ENCODE measurements at places on chromosomes 6 and 20. TPM values are rescaled to one million over a fixed set of nuclear protein-coding genes. Genes with fewer than 3 reads are reported as not detected.
A peak's percentile ranks its signal among the peaks of the same experiment; 100 is the strongest.

Gene ASIP
- not detected for total RNA-seq

Gene BTN1A1
- total RNA-seq = not detected

Gene GLP1R
- not detected for total RNA-seq

Gene RAB32
- total RNA-seq = 34.1 TPM

Gene PHF20
- total RNA-seq = 14.8 TPM

Gene HLA-DQA1
- 0.56 TPM for total RNA-seq

Gene ULBP1
- total RNA-seq = not detected

DNA sequence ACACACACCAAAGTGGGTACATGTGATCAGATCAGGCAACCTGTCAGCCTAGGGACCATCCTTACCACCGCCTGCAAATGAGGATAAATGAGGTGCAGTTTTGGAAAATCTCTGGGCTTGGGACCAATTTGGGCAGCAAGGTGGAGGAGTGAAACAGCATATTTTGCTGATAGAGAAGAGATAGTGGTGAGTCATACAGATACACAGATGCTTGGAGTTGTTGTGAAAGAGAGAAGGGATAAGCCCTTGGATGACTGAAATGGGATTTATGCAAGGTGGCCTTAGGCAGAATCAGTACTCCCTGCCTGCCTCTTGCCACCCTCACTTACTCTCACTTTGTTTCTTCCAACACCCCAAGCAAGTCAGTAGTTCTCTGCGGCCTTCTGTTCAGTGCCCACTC is 34.7 kb downstream of the BMP2 start:
- no peak for DNase-seq

DNA sequence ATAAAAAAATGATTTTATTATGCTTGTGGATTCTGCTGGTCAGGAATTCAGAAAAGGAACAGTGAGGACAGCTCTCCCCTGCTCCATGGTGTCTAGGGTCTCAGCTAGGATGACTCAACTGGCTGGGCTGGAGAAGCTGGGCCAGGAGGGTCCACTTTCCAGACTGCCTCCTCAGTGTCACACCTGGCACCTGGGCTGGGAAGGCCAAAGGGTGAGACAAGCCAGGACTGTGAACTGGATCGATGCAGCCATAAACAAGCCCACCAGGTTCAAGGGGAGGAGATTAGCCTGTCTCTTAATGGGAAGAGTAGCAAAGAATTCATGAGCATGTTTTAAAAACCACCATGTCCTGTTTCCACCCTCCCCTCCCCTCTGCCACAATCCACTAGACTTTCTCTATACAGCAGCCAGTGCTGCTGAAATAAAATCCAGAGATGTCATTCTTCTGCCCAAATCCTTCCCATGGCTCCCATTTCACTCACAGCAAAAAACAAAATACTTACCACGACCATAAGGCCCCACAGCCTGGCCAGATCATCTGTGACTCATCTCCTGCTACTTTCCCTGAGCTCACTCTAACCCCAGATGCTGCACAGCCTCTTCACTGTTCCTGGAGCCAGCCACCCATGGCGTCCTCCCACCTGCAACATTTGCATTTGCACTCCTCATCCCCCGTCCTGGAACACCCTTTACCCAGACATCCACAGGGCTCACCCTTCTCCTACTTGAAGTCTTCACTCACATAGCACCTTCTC is 13.8 kb downstream of the SPTLC3 start:
- DNase-seq = no peak

- no peak for DNase-seq
Observed at GRCh38 chr20:54668271-54669039, 193.1 kb downstream of the DOK5 start.

DNA sequence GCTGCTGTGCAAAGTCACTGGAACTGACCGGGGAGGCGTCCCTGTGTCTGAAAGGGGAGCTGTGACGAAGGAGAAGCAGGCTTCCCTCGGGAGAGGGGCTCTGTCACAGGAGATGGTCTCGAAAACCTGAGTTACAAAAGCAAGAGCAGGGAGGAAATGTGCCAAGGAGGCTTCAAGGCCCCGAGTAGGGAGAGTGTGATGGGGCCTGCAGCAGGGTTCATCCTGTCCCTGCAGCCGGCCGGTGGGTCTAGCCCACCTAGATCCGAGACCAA is 16.7 kb downstream of the DYNLT1 start:
- DNase-seq = no peak

DNA sequence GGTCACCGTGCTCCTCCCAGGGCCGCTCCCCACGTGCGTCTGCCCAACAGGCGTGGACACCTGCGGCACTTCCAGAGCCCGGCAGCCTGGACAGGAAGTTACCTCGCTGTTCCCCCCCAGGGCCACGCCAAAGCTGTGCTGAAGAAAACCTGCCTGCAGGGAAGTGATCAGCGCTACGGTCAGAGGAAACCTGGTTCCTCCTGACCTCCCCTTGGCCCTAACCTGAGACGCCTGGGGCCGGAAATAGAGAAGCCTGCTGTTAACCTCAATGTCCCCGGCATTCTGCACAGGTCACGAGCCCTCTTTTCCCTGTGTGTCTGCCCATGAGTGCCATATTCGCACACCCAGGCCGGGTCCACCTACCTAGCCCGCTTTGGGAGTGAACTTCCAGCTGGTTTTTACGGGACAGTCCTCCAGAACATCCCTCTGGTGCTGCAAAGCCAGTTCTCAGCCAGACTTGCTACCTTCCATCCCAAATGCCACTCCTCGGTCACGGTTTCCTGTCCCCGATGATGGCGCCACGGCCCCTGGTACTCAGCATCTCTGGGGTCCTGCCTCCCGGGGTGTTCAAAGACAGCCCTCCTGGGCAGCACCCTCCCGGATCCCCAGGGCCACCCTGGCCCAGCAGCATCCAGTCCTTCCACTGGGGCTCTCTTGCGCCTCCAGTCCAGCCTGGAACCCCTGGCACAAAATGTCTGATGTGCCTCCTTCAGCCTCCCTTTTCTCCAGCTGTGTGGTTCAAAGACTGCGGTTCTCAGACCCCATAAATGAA is 12.0 kb upstream of the IRF4 start:
- peak; percentile 51 for DNase-seq

GRCh38 chr6:75135876-75136275 is 70.0 kb downstream of the COL12A1 start:
- no peak for DNase-seq

GRCh38 chr6:82862543-82862942 is 203.1 kb downstream of the UBE3D start:
- no peak for DNase-seq

GRCh38 chr20:33568378-33568777 is 78.5 kb downstream of the CBFA2T2 start:
- DNase-seq = no peak

DNA sequence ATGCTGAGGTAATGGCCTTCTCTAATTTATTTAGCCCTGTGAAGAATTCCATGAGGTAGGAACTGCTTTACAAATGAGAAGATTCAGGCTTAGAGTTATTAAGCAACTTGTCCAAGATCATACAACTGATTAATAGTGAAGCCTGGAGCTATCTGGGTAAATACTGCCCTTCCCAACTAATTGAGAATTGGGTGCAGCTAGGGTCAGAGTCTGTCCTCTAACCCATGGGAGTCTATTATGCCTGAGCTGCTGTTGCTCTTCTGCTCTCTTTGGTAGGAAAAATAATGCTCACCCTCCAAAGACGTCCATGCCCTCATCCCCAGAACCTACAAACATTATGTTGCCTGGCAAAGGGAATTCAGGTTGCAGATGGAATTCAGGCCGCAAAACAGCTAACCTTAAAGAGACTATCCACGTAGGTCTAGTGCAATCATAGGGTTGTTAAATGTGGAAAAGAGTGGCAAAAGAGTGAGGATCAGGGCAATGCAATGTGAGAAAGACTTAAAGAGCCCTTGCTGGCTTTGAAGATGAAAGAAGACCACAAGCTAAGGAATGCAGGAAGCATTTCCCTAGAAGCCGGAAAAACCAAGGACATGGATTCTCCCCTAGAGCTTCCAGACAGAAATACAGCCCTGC is 90.1 kb downstream of the SPTLC3 start:
- DNase-seq = no peak

DNA sequence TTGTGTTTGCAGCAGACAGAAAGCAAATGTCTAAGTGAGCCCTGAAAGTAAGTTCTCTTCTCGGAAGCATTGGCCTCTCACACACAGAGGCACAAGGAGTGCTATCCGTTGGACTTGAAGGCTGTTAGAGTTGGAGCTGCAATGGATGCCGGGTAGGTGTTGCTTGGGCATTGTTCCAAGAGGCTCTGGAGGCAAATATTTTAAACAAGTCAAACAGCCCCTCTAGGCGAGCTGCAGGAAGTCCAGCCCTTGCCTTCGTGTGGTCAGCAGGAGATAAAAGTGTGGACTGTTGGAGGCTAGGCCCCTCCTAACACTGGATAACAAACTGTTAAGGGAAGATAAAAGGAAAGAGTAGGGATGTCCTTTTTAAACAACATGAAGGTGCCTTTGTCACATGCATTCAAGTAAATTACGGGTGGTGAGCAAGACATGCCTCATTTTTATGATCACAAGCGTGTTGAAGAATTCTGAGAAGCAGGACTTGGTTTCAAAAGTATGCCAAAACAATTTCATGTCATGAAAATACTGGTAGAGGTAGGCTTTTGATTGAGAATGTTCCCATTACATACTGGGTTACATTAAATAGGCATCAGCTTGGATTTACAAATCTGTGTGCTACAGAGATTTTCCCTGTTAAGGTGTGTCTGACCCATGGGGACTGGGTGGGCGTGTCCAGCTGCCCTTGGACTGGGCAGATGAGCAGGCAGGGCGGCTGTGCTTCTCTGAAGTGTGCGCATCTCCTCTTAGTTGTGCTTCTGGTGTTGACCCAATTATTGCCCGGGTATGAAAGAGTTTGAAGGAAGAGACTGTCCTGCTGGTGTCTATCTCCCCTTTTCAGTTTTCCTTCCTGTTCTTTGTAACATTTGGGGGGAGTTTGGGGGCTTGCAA is 57.5 kb downstream of the RREB1 start:
- DNase-seq = no peak

DNA sequence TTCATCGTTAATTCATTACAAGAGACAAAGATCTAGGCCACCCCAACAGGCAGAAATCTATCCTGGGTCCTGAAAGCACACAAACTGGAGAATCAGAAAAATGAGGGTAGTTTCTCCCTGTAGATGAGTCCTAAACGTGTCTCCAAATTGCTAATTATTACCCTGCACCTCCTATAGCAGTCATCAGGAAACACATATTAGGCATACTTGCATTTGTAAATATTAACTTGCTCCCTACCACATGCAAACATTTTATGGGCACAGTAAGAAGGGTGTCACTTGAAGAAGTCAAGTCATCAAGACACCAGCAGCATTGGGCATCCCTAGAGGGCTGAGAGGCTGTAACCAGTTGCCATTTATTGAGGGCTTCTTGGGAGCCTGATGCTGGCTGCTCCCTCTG is 17.9 kb upstream of the SIRPB1 start:
- DNase-seq = no peak

DNA sequence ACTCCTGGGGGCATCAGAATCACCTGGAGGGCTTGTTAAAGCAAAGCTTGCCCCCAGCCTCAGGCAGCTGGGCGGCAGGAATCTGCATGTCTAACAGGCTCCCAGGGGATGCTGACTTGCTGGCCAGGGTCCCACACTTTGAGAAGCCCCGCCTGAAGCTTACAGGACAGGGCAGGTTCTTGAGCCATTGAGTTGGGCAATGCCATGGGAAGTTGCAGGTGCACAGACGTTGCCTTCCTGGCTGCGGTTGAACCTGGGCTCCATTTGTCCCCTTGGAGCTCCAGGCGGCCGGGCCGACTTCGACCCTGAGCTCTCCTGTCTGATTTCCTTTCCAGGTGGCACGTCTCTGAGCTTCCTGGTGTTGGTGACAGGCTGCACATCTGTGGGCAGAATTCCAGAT is 46.8 kb downstream of the SYNJ2 start:
- no peak for DNase-seq

GRCh38 chr20:48352628-48353027 is 475.2 kb downstream of the PREX1 start:
- DNase-seq = no peak

DNA sequence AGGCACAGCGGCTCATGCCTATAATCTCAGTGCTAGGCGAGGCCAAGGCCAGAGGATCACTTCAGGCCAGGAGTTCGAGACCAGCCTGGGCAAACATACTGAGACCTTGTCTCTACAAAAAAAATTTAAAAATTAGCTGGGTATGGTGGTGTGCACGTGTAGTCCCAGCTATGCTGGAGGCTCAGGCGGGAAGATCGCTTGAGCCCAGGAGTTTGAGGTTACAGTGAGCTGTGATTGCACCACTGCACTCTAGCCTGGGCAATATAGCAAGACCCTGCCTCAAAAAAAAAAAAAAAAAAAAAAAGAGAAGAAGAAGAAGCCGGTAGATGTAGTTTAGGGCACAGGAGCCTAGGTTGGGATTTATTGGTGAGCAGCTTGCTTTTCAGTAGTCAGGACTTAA is 20.7 kb downstream of the MTHFD1L start:
- DNase-seq = no peak

- no peak for DNase-seq
Observed at GRCh38 chr6:43278524-43279078, 19.5 kb upstream of the SLC22A7 start.

DNA sequence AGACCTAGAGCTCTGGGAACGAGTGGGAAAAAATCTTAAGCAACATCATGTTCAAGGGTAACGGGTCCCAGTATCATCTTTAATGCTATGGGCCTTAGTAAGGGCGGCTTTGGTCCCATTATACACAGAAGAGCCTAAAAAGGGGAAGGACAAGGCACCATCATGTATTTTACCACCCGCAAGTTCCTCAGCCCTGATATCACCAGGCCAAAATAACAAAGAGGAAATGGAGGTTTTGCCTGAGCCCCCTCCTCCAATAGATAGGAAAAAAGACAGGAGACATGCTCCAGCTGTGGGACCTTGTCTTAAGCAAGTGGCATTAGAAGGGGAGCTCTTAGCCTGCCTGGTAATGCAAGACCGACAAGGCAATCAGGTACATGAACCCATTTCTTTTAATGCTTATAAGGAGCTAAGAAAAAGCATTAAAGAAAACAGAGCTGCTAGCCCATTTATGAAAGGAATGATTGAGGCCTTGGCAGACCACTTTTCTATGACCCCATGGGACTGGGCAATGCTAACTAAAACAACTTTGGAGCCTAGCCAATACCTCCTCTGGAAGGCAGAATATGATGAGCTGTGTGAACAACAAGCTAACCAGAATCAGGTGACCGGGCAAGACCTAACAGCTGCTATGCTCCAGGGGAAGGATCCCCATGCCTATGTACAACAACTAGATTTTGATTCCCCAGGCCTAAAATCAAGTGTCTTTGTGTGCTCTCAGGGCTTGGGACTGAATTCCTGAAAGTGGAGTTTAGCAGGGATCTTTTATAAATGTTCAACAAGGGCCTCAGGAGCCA is 23.2 kb downstream of the HLA-DPA1 start:
- no peak for DNase-seq

DNA sequence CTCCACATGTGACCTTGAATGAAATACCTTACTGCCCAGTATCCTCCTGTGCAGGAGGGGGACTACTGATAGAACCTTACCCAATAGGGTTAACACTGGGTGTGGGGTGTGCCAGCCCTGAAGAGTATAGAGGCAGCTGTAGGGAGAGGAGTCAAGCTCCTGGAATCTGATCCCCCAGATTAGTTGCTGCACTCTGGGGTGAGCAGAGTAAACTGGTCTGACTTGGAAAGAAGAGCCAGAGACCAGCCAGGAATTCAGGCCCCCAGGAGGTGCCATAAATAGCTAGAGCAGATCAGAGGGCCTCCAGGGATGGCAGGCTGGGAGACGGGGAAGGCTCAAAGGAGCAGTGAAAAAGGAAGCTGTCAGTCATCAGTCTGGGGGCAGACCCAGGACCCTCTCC is 3.5 kb upstream of the APOBEC2 start:
- DNase-seq = no peak

- DNase-seq = peak; percentile 65
Observed at GRCh38 chr6:39251406-39251805, 22.1 kb upstream of the KCNK5 start.
